ENCODE measurements at places on chromosomes 1 and 21. TPM values are rescaled to one million over a fixed set of nuclear protein-coding genes. Genes with fewer than 3 reads are reported as not detected.

Gene FBLIM1
- total RNA-seq: 49.6 TPM

Gene ALG14
- total RNA-seq: 1.5 TPM

Gene SH2D5
- 0.36 TPM for total RNA-seq

Gene OR2T2
- not detected for total RNA-seq

Gene FH
- 69.2 TPM for total RNA-seq

Gene TAL1
- total RNA-seq: 3.9 TPM

Gene MTMR11
- total RNA-seq: 10.3 TPM

Gene ESPN
- total RNA-seq: 1.3 TPM

Gene PLA2G5
- 45.4 TPM for total RNA-seq

Gene COL8A2
- total RNA-seq: 1.8 TPM

Gene LRRC39
- total RNA-seq: 0.95 TPM

Gene SLC9C2
- not detected for total RNA-seq

Gene CYP4B1
- total RNA-seq: 50.3 TPM

Gene HORMAD1
- not detected for total RNA-seq

Gene LAPTM5
- 30.2 TPM for total RNA-seq

Gene RBP7
- total RNA-seq: 11.4 TPM

Gene ATP1A4
- total RNA-seq: not detected

Gene NOS1AP
- 4.6 TPM for total RNA-seq

Gene INAVA
- total RNA-seq: 0.27 TPM

Gene ADAMTS1
- total RNA-seq: 104 TPM

Gene S100A12
- total RNA-seq: not detected

Gene PLPPR4
- 0.49 TPM for total RNA-seq

Gene CCDC190
- total RNA-seq: not detected

Gene RNU1-4
- total RNA-seq: under 0.01 TPM

Gene TCHHL1
- total RNA-seq: not detected

Gene AGBL4
- total RNA-seq: 0.36 TPM

Gene RAP1GAP
- not detected for total RNA-seq

Gene CFAP107
- total RNA-seq: not detected

Gene TFF3
- total RNA-seq: 17.2 TPM

Gene FAM72D
- total RNA-seq: 0.36 TPM

Gene SPRR2G
- total RNA-seq: not detected

Gene BRINP2
- total RNA-seq: 0.14 TPM

Gene COL9A2
- total RNA-seq: 0.99 TPM

Gene TTC22
- 1.1 TPM for total RNA-seq

Gene KDF1
- not detected for total RNA-seq

Gene INTS3
- total RNA-seq: 53.7 TPM

Gene OR2T35
- total RNA-seq: not detected

Gene ERVH48-1
- not detected for total RNA-seq

Gene PDZK1
- total RNA-seq: not detected

Gene PPIE
- total RNA-seq: 50.5 TPM

Gene LAMC2
- total RNA-seq: 3.2 TPM

Gene LCE1B
- total RNA-seq: not detected

Gene USH2A
- not detected for total RNA-seq

Gene KIRREL1
- 57.0 TPM for total RNA-seq

Gene SPRR2A
- not detected for total RNA-seq

Gene FAM72B
- 0.83 TPM for total RNA-seq

Gene PEX19
- total RNA-seq: 57.4 TPM

Gene ADGRB2
- 3.9 TPM for total RNA-seq

Gene CSDE1
- total RNA-seq: 2,071 TPM

Gene ITLN2
- total RNA-seq: not detected

Gene VSIG8
- total RNA-seq: not detected

Gene KCNA3
- 0.82 TPM for total RNA-seq

Gene TAS1R1
- 0.36 TPM for total RNA-seq

Gene PRELP
- total RNA-seq: 133 TPM

Gene BEND5
- total RNA-seq: 12.7 TPM

Gene ANGPTL3
- not detected for total RNA-seq

Gene LRRN2
- total RNA-seq: 5.6 TPM

Gene PTPN22
- total RNA-seq: 0.71 TPM

All from sigmoid colon (tissue), 7 donors.